NCI-H774 (cell line): ENCODE measurements at places on chromosomes 1 and 21.

DNA sequence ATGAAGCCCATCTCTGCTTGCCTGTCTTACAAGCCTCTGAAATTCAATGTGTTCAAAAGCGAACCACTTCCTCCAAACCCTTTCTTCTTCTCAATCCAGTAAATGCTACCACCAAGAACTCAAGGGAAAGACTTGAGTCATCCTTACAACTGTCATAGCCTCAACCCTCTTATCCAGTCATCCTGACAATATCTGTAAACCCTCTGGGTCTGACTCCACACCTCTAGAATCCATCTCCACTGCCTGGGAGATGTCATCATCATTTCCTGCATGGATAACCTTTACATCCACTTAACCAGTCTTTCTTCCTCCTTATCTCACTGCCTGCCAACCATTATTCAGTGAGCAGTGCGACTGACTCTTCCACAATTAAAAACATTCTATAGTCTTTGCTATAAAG lies 441.1 kb downstream of the SETD4 start:
- DNase-seq: no peak

DNA sequence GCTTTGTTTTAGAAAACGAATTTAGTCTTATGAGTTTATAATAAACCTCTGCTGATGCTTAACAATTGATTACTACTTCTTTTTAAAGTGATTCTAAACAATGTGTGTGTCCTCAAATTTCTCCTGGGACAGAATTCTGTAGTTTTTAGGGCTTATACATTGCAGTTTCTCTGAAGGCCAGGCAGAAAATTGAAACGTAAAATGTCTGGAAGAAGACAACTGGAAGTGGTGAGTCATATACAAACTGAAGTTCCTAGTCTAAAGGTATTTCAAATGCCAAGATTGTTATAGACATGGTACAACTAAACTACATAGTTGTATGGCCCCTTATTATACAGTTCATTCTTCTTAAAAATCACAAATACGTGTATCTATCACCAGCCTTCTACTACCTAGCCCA lies 30.5 kb upstream of the RC3H1 start:
- no peak for DNase-seq

- no peak for DNase-seq
These were observed 2.7 kb downstream of the DENND2D start for GRCh38 chr1:111197598-111198284.

- no peak for DNase-seq
These were observed 30.9 kb upstream of the SSX2IP start for GRCh38 chr1:84721152-84721551.

DNA sequence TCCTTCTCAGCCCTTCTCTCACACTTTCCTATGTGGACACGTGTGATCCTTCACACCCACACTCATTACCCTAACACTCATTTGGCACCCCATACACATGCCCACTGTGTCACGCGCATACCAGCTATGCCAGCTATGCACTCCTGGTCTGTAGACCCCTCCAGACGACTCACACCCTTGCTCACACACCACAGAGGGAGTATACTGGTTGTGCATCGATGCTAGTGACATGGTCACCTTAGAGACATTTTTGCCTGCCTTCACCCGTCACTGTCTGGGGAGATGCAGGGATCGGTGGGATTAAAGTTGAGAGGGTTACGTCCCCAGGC lies 8.3 kb upstream of the PPM1J start:
- no peak for DNase-seq

DNA sequence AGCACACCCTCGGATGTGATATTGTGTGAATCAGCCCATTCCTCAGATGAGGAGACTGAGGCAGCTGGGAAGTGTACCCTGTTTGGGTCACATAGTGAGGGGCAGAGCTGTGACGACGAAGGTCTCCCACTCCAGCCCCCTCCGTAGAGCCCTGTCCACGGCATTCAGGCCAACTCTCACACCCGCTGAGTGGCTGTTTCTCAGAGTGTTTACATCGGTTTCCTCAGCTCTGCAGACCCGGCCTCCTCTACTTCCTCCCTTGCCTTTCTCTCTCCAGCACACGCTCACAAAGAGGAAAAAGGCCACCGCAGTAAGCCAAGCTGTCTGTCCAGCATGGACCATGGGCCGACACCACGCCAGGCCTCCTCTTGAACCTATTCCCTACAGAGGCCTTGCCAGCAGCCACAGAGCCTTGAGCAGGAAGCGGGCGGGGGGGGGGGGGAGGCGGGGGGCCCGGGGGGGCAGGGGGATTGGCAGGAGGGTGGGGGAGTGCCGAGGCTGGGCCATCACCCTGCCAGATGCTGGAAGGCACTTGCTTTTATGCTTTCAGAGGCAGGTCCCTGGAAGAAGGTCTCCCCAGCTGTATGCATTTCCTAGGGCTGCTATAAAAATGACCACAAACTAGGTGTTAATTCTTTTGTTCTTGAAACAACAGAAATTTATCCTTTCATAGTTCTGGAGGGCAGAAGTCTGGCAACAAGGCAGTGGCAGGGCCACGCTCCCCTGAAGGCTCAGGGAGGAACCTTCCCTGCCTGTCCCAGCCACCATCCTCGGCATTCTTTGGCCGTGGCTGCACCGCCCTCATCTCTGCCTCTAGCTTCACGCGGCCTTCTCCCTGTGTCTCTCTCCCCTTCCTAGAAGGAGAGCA lies 178.4 kb downstream of the PSMG1 start:
- peak; percentile 23 for DNase-seq

GRCh38 chr1:39272027-39272797 lies 67.7 kb downstream of the MACF1 start:
- DNase-seq: peak; percentile 65

DNA sequence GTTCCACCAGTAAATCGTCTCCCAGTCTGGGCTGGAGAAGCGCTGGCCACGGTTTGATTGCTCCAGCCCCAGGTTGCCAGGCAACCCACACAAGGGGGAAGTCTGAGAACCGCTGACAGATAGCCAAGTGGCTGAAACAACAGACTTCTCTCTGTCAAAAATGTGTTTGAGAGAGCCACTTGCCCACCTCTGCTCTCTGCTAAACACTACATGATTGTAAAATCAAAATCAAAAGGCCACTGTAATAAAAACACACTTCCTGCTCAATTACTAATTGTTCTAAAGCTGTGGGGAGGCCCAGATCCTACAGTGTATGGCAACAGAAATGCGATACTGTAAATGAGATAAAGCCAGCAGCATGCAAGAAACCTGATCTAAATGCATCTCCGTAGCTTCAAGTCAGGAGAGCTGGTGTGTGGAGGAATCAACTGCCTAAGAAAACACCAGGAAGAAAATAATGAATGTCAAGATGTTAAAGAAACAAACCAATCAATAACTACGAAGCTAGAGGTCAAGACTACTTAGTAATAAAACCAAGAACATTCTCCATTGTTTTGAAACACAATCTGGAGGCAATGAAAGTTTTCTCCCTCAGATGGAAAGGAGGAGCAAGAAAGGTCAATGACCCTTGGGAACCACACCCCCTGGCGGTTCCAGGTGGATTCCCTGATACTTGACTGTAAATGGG lies 121.2 kb downstream of the SLC45A1 start:
- peak; percentile 54 for DNase-seq

GRCh38 chr1:147833231-147833860 lies 69.2 kb upstream of the GJA8 start:
- DNase-seq: no peak

GRCh38 chr1:110617116-110617515 lies 11.0 kb upstream of the KCNA2 start:
- no peak for DNase-seq

- no peak for DNase-seq
These were observed 22.3 kb upstream of the PTGFR start for GRCh38 chr1:78468521-78468920.

GRCh38 chr1:20948101-20948500 lies 161.0 kb upstream of the HP1BP3 start:
- no peak for DNase-seq

DNA sequence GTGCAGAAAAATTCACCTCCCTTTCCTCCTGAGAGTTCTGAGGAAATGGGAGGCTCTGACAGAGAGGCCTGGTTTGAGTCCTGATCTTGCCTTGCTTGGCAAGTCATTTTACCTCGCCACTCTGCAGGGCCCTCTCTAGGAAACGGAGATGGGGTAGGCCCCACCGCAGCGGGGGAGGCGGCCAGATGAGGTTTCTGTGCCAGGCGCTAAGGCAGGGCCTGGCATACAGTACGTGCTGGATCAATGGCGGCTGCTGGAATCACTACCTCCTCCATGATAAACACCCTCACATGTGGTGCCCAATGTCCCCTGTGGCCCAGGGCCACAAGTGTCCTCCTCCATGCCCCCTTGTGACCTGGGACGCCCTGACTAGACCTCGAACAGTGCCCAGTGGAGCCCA lies 499 bp upstream of the PLEKHG5 start:
- DNase-seq: no peak
